ENCODE measurements at places on chromosomes 6 and 20.

GRCh38 chr20:44433751-44434538, 41.7 kb upstream of the TTPAL start:
- DNase-seq = peak; percentile 30

GRCh38 chr20:5030348-5031205, 29.3 kb upstream of the SLC23A2 start:
- no peak for DNase-seq

DNA sequence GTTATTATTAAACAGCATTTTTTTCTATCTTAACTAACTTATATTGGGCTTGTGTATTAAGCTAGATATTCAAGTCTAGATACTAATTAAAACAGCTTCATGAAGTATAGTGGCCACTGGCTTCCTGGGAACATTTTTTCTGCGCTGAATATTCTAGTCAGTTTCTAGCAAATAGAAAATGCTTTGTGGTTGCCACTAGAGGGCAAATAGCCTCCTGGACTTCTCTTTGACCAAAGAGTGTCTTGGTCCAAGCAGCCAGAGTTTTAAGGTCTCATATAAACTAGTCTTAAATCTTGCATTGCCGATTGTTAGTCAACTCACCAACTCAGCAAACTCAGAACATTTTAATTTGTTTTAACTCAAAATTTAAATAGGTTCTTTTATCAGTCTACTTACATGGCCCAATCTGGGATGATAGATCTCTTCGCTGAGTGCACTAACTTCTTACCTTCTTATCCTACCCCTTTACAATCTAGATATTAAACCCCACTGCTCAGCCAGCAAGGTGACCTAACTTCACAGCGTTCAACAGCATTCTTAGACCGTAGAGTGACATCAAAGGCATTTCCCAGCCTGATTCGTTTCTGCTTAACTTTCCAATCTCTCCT, 24.6 kb upstream of the ID4 start:
- DNase-seq = no peak

GRCh38 chr6:137305691-137306090, 86.5 kb upstream of the IFNGR1 start:
- no peak for DNase-seq

GRCh38 chr20:25081065-25081729, 744 bp downstream of the VSX1 start:
- DNase-seq = peak; percentile 38

DNA sequence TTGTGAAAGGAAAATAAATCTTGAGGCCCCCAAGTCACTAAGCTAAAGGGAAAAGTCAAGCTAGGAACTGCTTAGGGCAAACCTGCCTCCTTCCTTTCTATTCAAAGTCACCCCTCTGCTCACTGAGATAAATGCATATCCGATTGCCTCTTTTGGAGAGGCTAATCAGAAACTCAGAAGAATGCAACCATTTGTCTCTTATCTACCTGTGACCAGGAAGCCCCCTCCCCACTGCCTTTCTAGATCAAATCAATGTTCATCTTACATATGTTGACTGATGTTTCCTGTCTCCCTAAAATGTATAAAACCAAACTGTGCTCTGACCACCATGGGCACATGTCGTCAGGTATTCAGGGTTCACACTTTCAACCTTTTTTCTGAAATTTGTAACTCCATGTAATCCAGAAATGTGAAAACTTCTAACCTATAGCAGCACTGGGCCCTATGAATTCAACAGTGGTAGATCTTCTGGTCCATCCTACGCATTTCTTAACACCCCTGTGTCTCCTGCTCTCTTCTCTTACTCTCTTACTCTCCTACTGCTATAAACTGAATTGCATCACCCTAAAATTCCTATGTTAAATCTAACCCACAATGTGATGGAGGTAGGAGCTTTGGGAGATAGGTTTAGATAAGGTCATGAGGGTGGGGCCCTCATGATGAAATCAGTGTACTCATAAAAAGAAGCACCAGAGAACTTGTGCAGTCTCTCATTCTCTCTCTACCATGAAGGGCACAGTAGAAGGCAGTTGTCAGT, 89.3 kb downstream of the EPB41L2 start:
- no peak for DNase-seq

- peak; percentile 94 for DNase-seq
Measured at GRCh38 chr20:36573103-36573797, at the start of gene TGIF2. Gene TGIF2, plus strand, starts transcription at chr20:36573597. Its CDS starts 5,178 bp downstream, at chr20:36578775.

DNA sequence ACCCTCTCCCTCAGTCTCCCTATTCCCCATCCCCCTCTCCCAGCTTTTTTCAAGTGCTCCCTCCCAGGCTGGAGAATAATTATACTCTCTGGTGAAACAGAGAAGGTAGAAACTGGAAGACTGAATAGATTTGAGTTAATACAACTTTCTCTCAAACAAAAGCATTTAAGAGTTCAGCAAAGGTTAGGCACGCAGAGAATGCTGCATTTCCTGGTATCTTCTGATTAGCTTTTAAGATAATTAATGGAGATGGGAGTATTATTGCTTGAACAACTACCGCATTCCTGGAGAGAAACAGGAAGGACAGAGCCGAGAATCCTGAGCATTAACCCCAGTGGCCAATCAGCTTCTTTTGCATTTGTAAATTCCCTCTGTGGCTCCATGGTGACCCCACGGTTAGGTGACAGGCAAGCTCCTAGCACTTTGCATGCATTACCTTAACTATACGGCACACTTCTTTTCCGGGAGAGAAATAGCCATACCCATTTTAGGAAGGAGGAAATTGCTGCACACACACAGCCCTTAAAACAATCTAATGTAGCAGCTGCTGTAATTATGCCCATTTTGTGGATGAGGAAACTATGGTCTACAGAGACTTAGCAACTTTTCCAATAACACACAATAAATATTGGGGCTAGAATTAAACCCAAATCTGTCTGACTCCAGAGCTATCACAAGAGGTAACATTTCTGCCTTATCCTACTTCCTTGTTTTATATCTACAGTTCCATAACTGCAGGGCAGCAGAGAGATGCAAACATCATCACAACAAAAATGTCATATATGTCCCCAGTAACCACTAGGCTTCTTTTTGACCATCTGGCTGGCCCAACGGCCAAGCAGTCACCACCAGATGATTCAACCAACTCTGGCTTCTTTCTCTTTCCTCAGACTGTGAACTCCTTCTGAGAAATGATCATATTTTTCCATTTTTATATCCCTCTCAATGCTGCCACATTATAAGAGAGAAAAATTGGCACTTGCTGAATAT, 169.9 kb downstream of the CD24 start:
- DNase-seq = no peak

DNA sequence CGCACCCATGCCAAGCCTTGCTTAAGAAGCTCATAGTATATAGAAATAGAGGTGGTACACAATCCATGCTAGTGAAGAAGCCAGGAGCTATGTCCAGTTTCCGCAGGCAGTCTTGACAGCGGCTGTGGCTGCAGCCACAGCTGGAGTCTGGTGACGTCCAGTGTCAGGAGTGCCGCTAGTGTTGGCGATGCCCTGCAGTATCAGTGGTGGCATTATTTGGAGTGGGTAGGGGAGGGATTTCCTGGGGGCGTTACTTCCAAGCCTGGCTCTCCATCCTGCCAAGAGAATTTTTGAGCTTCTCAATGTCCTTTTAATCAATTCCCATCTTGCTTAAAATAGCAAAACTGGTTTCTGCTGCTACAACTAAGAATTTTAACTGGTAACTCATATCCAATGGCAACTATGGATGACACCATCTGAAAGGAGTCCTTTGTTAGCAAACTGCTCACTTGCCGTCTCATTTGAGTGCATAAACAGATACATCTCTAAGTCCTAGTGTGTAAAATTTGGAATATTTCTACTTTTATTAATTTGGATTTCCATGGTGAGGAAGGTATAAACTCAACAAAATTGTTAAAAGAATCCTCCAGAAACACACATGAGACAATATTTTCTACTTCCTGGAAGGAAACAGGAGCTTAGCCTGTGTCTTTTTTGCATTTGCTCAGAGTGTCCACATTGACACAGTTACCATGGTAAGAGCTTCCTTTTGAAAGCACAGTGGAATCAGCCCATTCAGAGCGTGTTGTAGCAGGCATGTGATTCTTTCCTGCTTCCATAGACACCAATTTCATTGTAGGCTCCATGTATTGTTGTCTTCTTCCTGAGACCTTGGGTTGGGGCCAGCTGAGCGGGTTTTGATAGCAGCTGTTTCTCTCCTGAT, 44.6 kb upstream of the PXDC1 start:
- peak; percentile 62 for DNase-seq

DNA sequence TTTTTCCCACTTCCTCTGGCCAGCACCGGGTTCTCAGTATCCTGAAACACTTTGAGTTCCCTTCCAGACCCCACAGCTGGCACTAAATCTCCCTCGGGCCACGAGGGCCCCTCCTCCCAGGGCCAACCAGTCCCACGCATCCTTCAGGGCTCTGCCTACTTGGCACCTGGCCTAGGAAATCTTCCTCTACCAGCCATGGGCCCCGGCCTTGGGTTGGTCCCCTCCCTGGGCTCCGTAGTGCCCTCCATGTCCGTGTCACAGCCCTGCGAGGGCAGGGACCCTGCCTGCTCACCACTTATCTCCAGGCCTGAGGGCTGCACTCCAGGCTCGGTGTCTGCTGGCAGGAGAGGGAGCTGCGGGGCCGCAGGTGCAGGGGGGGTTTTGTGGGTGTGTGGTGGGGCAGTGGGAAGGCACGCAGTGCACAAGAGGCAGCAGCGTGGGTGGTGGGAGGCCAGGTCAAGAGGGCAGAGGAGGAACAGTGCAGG, 48.8 kb upstream of the CDH22 start:
- DNase-seq = peak; percentile 52

DNA sequence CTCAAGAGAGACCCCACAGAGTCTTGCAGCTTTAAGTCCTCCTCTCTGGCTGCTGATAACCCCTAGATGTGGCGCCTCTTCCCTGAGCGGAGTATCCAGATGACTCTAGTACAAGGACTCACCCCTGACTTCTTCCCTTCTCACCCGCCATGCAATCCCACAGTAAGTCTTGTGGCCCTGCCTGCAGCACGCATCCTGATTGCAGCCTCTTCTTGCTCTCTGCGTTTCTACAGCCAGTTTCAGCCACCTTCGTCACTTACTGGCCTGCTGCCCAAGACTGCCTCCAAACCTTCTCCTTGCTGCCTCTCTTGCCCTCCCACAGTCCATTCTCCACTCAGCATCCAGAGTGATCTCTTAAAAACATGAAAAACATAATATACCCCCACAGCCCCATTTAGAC, 2.4 kb upstream of the RPP40 start:
- DNase-seq = no peak

GRCh38 chr20:34375977-34376430, 12.9 kb downstream of the ITCH start:
- DNase-seq = no peak

DNA sequence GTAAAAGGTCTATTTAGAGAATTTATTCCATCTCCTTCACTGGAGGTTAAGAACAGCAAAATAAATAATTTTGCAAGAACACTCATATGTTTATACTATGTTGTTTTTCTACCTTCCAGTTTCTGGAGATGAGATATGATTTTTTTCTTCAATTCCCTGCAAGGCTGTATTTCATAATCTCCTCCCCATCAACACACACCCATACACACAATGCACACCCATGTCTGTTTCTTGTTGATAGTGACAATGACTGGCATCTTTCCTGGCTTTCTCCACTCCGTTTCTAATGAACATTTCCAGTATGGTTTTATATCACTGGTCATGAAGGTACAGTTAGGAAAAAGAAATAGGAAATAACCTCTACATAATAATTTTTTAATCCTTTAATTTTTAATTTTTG, 202.1 kb downstream of the ARHGAP18 start:
- DNase-seq = no peak

DNA sequence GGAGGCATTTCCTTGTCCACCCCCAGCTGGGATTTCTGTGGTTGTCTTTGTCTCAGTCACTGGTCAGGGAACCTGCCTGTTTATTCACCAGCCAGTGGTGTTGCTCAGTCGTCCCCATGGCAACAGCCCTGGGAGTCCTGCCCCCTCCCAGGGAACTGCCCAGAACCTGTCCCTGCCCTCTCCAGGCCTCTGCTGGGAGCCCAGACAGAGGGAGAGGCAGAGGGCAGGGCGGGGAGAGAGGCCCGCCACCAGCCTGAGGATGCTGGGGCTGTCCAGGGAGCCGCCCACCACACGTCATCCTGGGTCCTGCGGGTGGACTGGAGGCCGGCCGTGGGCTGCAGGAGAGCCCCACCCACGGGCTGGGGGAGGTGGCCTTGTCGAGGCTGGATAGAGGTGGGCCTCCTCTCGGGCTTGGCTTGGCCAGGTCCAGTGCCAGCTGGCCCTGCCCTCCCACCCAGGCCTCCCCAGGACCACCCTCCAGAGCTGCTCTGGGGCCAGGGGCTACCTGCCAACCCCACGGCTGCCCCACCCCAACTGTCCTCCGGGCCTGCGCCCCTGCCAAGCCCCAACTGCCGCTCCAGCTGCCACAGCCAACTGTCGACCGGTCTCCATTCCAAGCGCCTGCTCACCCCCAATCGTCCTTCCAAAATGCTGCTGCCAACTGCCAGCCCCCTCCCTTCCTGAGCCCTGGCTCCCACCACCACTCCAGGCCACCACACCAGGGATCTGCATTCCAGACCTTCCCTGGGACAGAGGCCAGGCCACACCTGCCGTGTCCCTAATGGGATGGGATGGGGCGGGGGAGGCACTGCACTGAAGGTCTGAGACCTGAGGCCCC, 4.2 kb upstream of the ZBTB46 start:
- DNase-seq = peak; percentile 96

- no peak for DNase-seq
Measured at GRCh38 chr6:132446141-132446854, 45.0 kb upstream of the MOXD1 start.

DNA sequence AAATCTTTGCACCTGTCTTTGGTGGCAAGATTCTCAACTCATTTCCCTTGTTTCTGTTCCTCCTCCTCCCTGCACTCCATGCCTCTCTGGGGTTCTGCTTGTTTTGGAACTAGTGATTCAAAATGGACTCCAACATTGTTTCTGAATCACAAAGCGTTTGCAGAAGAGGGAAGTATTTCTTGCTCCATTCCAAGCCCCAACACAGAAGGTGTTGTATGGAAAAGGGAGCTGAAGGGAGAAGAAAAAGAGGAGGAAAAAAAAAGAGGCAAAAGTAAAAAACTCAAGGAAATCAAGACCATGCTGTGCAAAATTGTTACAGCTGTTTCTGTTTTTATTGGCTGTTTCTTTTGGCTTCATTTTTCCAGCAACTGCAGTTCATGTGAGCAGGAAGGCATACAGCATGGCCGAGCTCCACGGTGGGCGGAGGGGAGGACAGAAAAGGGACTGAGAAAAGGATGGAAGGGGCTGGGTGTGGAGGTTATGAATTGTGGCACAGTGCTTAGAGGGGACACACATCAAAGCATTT, 66.9 kb upstream of the PRL start:
- DNase-seq = peak; percentile 49

- DNase-seq = no peak
Measured at GRCh38 chr20:1741309-1742048, 83.9 kb upstream of the SIRPG start.

DNA sequence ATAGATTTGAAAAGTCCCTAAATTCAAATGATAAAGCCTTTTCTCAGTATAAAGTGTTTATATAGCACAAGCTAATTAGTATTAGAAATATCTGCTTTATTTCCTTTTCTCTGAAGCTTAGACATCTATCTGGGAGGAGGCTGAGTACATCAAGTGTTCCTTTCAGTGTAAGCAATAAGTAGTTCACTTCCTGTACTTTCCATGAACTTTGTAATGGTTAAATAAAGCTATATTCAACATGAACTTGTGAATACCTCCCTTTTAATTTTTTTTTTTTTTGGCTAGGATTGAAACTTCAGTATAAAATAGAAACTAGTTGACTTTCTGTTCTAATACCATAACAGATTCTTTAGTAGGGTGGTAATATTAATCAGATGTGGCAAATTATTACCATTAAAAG, 190.9 kb downstream of the CENPW start:
- no peak for DNase-seq
